Fibroblast of skin of abdomen (primary cell): ENCODE measurements at places on chromosomes 5 and 9.
A peak's percentile ranks its signal among the peaks of the same experiment; 100 is the strongest.

- DNase-seq: no peak
Observed at GRCh38 chr9:124794902-124795491, 18.1 kb downstream of the OLFML2A start.

DNA sequence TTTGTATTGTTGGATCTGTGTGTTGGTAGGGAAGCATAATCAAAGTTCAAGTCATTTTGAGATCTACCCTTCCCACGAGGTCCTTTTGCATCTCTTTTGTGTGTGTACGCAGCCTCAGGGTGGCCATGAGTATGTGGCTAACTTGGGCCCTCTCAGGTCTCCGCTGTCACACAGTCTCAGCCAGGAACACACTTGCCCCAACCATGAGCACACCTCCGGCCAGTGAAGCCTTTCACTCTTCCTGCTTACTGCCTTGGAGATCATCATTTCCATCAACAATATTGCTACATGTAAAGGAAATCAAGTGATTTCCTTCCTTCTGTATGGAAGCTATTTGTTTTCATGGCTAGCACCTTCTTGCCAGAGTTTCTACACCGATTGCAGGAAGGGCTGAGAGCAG, 13.9 kb downstream of the ZNF346 start:
- DNase-seq: no peak

GRCh38 chr9:75238311-75238976, 150.1 kb downstream of the OSTF1 start:
- DNase-seq: peak; percentile 26

GRCh38 chr9:14530841-14531240, 162.4 kb downstream of the ZDHHC21 start:
- DNase-seq: no peak

DNA sequence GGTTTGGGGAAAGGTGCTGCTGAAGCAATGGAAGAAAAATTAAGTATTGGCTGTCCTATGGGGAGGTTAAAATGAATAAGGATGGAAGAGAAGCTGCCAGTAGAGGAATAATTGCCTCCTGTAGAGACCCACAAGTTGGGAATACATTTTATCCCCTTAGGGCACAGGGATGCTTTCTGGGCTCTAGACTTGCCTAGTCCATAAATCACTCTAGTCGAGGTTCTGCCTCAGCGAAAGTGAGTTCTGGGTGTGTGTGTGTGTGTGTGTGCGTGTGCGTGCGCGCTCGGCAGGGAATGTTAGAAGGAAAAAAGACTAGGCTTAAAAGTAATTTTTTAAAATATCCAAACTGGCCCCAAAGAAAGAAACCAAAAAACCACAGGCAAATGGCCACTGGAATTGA, 291.6 kb downstream of the DOCK8 start:
- no peak for DNase-seq

DNA sequence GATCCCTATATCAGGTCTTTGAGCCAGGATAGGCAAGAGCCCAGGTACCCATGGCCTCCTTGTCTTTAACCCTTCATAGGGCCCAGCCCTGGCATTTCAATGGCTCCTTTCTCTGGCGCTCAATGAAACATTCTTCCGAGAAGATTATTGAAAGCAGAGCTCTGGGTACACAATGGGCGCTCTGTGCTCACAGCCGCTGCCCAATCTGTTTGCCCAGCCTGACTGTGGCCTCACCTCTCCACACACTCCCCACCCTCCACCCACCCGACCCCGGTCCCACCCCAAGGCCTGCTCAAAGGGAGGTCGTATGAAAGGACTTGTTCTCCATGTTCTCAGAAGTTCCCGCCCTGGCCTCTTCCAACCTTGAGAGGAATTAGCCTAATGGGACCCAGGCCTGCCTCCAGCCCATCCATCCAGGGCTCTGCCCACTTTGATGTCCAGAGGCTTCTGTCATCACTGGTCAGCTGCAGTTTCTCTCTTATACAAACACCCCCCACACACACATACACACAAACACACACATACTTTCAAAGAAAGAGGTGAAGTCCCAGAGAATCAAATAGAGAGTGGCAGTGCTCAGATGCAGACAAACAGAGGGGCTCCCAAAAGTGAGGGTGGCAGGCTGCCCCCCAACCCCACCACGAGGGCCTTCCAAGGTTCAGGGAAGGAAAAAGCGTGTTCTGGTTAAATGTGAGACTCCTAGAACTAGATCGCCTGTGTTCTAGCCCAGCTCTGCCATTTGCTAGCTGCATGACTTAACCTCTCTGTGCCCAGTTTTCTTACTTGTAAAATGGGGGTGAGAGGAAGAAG, 5.1 kb upstream of the ARSI start:
- DNase-seq: no peak
